ENCODE measurements at places on chromosomes 1 and 21.

DNA sequence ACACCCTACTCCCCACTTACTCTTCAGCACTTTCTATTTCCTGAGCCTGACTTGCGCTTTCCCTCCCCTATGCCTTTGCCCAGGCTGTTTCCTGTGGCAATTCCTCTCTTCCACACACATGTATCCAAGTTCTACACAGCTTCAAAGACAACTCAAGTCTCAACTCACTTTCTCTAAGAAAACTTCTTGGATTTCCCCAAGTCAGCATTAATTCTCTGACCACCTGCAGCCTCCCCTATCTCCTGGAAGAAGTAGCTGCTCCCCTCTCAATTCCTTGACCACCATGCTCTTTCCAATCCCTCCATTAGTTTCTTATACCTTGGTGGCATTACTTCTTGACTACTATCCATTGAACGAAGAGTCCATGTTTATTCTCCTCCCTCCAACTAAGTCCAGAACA lies 42.8 kb downstream of the NMNAT2 start:
- no peak for DNase-seq

GRCh38 chr1:41481109-41481775 lies 3.2 kb downstream of the EDN2 start:
- no peak for DNase-seq

GRCh38 chr1:234619794-234620247 lies 9.8 kb upstream of the IRF2BP2 start:
- no peak for DNase-seq

DNA sequence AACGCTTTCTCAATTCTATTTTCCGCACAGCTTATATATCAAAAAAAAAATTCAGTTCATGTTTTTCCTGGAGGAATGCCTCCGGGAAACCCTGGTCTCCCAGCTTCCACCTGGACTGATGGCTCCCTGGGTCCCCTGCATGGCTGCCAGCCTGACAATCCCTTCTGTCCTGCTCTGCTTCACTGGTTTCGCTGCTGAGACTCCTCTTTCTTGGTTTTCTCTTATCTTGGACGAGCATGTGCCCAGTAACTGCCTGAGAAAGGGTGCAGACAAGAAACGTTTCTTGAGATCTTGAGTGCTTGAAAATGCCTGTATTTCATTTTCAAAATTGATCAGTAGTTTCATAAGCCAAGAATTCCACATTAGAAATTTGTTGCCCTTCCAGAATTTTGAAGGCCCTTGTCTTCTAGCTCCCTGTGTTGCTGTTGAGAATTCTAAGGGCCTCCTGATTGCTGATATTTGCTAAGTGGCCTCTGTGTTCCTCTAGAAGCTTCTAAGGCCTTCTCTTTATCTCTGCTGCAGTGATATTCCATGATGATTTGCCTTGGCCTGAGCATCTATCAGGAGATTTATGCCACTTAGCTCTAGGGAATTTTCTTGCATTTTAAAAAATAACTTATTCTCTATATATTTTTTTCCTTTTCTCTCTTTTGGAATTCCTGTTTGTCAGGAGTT lies 44.7 kb downstream of the ETS2 start:
- no peak for DNase-seq

DNA sequence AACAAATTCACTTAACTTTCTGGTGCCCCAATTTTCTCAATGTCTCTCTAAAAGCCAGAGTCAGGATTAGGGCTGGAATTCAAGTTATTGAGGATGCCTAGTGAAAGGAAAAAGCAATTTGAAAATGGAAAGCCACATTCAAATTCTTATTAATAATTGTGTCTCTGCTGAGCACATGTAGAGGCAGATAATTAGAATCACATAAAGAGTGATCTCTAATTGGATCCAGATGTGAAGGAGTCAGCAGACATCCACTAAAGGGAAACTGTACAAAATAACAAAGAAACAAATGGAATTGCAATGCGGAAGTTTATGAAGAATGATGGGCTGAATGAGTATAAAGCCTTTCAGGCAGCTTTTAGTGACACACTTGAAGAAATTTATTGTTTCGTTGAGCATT lies 482.6 kb downstream of the TTLL7 start:
- DNase-seq = no peak

- DNase-seq = no peak
Measured at GRCh38 chr1:41802532-41803501, 115.9 kb downstream of the HIVEP3 start.

DNA sequence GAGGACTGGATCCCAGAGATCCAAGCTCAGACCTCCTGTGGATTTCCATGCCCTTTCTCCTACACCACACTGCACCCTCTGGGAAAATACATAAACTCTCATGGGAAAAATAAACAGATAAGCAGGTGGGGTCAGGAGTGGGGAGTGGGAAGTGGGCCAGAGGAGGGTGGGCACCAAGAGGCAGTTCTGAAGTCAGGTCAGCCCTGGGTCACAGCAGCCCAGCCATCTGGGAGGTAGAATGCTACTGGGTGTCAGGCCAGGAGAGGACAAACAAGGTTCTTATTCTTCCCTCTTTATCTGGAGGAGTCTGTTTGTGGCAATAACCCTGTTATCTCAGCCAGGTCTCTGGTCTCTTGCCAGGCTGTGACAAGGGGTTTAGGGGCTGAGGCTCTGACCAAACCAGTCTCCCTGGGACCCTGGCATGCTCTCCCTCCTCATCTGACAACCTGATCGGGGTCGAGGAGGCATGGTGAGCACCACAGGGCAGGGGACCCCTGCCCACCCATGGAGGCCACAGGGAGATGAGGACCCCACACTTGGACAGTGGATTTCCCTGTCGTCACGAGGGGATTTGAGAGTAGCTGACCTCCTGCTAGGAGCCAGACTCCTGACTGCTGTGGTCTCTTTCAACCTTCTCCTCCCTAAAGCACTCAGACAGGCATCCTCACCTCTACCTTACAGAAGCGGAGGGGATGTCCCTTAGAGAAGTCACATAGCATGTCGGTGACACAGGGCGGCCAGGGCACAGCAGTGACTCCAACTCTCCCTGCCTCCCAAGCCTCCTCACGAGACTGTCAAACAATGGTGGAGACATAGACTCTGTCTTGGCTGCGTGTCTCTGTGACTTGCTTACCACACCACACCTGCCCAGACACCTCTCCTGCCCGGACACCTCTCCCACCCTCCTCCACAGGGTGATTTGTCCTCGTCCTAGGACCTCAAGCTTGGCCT lies 51.3 kb upstream of the IFFO2 start:
- DNase-seq = no peak

GRCh38 chr1:223201967-223202366 lies 58.9 kb upstream of the TLR5 start:
- DNase-seq = no peak

DNA sequence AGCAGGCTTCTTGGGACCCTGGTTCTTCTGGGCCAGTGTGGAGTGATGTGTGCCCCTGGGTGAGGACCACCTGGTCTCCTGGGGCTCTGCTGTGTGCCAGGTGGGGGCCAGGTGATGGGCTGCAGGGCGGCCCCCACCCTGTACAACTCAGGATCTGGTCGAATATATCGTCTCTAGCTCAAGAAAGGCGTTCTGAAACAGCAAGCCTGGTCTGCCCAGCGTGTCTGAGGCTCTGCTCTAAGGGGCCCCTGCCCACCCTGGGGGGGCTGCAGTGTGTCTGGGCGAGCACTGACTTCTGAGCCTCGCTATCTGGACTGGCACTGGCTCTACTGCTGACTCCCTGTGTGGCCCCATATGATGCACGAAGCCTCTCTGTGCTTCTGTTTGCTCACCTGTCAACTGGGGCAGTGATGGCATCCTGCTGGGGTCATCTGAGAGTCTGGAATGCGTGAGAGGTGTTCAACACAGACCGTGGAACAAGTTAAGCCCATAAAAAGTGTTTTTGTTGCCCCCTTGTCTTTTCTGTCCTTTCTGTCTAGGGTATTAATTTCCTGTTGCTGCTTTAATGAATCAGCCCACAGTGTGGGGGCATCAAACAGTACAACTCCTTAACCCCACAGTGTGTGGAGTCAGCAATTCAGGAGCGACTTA lies 56.0 kb upstream of the TRAPPC10 start:
- DNase-seq = no peak

- DNase-seq = no peak
Measured at GRCh38 chr21:29300807-29301138, 2.1 kb downstream of the BACH1 start.

- no peak for DNase-seq
Measured at GRCh38 chr1:167909691-167910180, 4.2 kb downstream of the ADCY10 start.

GRCh38 chr1:180781718-180782117 lies 131.0 kb upstream of the KIAA1614 start:
- DNase-seq = no peak

- DNase-seq = no peak
Measured at GRCh38 chr21:45574081-45574501, 31.9 kb upstream of the SLC19A1 start.

DNA sequence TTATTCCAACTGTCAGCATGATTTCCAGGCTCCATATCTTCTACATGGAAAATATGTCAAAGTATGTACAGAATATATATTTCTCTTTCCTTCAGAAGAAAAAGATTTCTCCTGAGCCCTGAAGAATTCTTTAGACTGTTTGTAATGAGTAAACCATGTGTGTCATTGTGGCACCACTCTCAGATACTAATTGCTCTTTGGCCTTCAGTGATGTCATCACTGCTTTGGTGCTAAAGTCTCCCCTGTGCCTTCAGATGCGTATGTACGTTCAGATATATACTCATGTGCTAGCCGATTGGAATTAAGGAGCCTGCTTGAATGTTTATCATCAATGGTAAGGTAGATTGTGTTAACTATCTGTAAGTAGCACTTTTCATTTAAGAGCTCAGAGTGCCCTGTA lies 20.6 kb upstream of the NBL1 start:
- no peak for DNase-seq

GRCh38 chr21:26085882-26086281 lies 84.7 kb downstream of the APP start:
- no peak for DNase-seq

DNA sequence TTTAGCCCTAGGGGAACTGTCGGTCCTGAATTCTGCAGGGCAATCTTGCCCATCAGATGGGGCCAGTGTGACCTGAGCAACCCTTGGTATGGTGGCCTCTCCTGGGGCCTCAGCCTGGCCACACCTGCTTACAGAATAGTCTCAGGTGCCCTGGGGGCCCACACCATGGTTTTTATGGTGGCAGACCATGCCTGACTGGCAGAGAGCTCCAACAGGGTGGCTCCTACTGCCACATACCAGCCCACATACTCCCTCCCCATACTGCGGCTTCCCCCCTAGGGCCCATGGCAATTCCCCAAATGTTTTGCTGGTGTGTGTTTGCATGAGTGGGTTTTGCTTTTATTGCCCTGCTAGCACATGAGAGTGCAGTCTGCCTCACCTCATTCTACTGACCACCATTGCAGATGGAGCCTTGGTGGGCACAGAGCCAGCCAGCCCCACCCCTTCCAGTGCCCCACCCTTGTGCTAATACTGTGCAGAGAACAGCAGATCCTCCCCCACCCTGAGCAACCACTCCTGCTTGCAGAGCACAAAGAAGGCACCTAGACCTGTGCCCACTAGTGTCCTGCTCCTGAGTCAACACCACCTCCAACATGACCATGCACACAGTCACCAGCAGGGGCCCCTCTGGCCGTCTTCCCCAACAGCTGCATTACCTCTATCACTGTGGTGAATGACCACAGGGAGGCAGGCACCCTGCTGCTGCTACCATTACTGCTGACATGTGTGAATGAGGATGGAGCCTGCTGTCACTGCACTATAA lies 86.8 kb downstream of the GDAP2 start:
- no peak for DNase-seq

DNA sequence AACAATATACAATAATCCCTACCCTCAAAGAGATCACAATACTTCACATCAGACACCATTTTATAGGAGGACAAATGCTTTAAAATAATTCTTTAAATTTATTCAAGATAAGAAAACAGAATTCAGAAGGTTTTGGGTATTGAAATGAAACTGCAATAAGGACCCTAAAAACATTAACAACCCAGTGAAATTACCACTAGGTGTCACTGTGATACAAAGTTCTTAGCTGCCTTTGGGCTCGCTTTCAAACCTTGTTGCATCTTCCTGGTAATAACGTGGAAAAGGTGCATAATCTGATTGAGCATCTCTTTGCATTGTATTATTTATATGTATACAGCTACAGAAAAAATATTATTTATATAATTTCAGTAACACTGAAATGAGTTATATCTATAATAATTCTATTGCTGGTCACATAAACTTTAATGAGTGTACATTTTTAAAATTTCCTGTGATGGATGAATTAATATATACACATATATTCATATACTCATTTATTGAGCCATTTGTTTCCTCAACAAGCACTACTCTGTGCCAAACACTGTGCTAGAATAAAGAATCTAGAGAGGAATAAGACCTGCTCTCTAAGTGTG lies 185.2 kb downstream of the FAF1 start:
- peak; percentile 67 for DNase-seq

GRCh38 chr1:84271441-84272151 lies 29.9 kb upstream of the SAMD13 start:
- peak; percentile 74 for DNase-seq

- no peak for DNase-seq
Measured at GRCh38 chr21:34195335-34195734, 122.0 kb downstream of the MRPS6 start.

DNA sequence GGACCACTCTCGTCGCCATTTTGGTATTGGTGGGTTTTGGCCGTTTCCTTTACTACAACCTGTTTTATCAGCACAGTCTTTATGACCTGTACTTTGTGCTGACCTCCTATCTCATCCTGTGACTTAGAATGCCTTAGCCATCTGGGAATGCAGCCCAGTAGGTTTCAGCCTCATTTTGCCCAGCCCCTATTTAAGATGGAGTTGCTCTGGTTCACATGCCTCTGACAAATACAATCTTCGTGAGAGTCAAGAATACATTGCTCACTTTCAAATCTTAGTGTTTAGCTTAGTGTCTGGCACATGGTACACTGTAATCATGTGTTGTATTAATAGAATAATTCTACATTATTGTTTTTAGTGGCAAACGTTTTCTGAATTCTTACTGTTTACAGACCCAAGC lies 88.9 kb downstream of the BACH1 start:
- no peak for DNase-seq

GRCh38 chr1:16921391-16922185 lies at the start of gene CROCC:
Gene CROCC, plus strand, starts transcription at chr1:16921931. Its CDS starts 88 bp downstream, at chr1:16922019.
- peak; percentile 52 for DNase-seq

DNA sequence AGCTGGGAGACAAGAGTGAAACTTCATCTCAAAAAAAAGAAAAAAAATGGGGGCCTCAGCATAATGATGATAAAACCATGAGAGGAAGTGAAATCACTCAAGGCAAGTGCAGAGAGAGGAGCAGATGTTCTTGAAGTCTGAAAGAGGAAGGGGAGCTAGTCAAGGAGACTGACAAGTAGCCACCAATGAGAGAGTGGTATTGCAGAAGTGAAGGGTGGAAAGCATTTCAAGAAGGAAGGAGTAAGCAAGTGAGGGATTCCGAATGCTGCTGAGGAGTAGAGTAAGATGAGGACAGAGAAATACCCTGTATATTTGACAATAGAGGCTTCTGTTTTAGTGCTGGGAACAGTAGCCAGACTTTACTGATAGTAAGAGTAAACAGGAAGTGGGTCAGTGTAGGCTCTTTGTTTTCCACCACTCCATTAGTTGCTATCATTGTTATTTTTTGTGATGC lies 2.9 kb downstream of the TATDN3 start:
- DNase-seq = no peak

- peak; percentile 85 for DNase-seq
Measured at GRCh38 chr1:204763773-204764427, 78.4 kb upstream of the LRRN2 start.
